ENCODE measurements at places on chromosomes 11 and 22.

DNA sequence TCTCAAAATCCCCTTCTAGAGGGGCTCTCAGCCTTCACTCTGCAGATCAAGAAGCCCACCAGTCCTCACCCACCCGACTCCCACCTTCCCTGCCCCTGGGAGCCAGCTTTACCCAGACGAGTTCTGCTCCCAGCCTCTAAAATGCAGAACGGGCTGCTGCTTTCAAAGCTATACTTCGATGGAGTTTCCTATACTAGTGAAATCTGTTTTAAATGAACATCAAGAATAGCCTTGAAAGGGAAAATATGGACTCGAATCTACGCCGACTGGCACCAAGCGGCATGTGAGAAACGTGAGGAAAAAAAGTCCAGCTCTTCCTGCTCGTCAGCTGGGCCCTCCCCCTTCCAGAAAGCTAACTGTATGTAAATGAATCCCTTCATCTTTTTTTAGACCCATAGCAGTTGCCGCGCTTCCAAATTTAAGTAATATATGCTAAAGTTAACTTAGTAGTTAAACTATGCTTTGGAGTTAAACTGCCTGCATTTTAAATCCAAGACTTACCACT, 211.7 kb downstream of the NTM start:
- no peak for DNase-seq

- DNase-seq = no peak
Observed at GRCh38 chr22:22408731-22409696, 99.5 kb downstream of the ZNF280B start.

GRCh38 chr11:27404427-27404826, 41.4 kb upstream of the CCDC34 start:
- DNase-seq = no peak

DNA sequence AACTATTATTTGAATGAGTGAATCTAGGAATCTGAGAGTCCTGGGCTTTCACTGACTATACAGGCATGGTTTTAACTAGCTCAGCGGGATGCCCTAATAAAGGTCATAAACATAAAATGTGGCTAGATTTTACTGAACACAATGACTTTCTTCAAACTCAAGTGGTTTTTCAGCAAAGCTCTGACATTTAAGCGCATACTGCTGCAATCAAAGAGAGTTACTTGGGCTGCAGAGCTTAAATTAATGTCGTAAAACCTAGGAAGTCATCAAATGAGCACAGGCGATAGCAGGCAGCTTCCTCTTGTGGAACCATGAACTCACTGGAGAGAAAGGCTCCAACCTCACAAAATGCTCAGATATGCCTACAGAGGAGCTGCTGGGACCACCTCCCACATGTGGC, 6.7 kb downstream of the CSNK2A3 start:
- no peak for DNase-seq

GRCh38 chr11:104372111-104372510, 208.2 kb upstream of the PDGFD start:
- no peak for DNase-seq

- no peak for DNase-seq
Observed at GRCh38 chr11:69442012-69442806, 39.3 kb upstream of the LINC01488 start.

- no peak for DNase-seq
Observed at GRCh38 chr22:17470880-17471500, 92.3 kb upstream of the SLC25A18 start.

DNA sequence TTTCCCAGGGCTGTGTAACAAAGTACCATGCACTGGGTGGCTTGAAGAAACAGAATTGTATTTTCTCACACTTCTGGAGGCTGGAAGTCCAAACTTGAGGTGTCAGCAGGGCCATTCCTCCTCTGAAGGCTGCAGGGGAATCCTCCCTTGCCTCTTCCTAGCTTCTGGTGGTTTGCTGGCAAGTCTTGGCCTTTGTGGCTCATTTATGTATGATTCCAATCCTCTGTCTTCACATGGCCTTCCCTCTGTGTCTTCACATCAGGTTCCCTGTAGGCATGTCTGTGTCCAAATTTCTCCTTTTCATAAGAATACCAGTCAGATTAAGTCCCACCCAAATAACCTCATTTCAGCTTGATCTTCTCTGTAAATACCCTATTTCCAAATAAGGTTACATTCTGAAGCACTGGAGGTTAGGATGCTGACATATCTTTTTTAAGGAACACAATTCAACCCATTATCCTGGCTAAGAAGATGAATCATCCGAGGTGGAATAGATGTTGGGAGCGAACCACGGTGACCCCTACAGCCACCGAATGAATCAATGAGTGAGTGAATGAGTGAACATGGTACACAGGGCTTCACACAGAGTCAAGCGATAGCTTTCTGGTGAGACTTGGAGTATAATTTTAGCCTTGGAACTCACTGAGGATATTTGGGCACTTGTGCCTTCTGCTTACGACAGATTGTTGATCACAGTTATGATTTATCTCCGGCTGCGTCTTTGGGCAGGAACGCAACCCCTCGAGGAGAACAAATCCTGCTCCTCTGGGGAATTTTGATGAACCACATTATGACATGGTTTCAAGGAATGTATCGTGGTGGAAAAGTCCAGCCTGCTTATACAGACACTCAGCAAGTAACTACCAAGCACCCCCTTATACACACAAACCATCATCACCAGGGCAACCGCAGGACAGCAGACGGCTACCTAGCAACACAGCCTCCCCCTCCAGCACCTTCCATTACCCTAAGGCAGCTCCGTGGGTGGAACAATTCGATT, 34.3 kb upstream of the MICAL2 start:
- no peak for DNase-seq

DNA sequence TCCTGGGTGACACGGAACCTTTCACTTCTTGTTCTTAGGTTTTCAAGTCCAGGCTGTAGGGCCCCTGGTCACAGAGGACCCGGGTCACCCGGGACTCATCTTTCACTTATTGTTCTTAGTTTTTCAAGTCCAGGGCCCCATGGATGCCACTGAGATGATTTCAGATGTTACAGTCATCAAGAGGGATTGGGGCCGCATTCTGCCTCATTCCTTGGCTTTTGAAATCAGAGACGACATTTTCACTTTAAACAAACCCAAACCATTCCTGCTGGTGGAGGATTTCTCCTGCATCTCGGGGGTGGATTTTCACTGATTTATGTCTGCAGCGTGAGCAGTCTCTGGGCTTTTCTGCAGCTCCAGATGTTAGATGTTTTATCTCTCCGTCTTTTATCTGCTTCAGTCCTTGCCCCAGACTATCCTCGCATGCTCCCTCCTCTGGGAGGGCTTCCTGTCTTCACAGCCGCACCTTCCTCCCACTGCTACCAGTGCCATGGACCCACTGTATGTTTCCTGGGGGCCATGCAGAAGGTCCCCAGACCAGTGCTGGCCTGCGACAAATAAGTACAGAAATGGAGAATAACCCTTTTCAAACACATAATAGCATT, 27.4 kb downstream of the FBLN1 start:
- no peak for DNase-seq

DNA sequence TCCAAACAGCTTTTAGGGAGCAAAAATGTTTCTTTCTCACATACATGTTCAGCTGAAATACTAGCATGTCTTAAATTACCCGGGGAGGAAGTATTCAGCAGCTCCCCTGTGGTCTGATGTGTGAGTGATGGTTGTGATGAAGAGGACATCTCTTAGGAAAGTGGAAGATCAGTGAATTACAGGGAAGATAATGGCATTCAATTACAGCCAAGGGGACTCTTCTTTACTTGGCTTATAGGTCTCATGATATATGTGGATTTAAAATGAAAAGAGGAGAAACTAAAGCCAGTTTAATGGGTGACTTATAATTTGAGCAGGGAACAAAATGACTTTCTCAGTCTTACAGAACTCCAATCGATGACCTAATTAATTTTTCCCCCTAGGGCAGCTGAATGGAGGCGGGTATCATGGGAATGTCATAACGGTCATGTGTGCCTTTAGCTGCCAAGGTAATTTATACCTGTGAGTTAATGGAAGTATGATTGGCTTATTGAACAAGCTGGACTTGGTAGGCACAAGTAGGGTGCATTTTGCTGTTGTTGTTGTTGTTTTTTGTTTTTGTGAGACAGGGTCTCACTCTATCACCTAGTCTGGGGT, 198.8 kb downstream of the HIPK3 start:
- no peak for DNase-seq
